Hematopoietic multipotent progenitor cell treated with erythropoietin and hydrocortisone succinate and interleukin-3 and kit ligand, for 4 days (in vitro differentiated cells): ENCODE measurements at places on chromosomes 1 and 21.

- DNase-seq: no peak
These were observed 350.8 kb downstream of the DSCAM start for GRCh38 chr21:40496116-40496515.

GRCh38 chr1:48903291-48903690, 126.6 kb upstream of the BEND5 start:
- no peak for DNase-seq

GRCh38 chr1:34188418-34188817, 11.7 kb downstream of the C1orf94 start:
- no peak for DNase-seq

DNA sequence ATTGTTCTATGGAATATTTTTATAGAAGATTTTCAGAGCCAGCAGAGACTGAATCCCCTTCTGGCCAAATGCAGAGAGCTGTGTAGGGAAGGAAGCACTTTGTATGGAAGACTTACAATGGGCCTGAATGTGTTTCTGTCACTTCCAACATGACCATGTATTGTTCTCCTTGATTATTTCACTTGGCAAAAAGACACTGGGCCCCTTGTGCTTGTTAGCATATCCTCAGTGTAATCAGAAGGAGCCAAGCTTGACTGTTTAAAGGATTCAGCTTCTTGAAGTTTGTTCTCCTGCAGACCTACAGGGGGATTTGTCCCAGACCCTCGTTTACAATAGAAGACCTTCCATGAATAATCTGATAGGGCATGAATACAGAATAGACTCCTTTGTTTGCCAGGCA, 48.1 kb upstream of the UBE2U start:
- no peak for DNase-seq

- peak; percentile 28 for DNase-seq
These were observed 228.8 kb upstream of the B3GALT2 start for GRCh38 chr1:193415256-193415655.

DNA sequence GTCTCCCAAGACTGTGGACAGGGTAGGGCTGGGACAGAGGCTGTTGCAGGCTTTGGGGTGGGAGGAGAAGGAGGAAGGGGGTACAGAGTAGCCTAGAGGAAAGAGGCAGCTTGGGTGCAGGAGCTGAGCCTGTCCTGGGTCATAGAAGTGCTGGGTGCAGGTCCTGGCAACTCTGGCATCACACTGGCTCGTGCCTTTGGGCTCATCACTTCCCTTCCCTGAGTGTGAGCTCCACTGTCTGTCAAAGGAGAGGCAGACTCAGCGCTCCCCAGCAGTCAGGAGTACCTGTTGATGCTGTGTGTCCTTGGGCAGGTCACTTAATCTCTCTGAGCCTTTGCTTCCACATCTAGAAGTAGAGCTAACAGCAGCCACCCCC, 157.1 kb downstream of the PTPRU start:
- no peak for DNase-seq

- no peak for DNase-seq
These were observed 6.4 kb upstream of the TNFRSF25 start for GRCh38 chr1:6472391-6472790.
